Psoas muscle (tissue), 8 donors: ENCODE measurements at places on chromosomes 7 and 10. TPM values are rescaled to one million over a fixed set of nuclear protein-coding genes. Genes with fewer than 3 reads are reported as not detected.
A peak's percentile ranks its signal among the peaks of the same experiment; 100 is the strongest.

Gene TEX36
- total RNA-seq, result not detected

Gene CALU
- total RNA-seq, result 88.9 TPM

- H3K27me3 ChIP-seq, result no peaks in the 10 kb centered on the region
- peaks cover 57% of the 10 kb centered on the region for H3K4me1 ChIP-seq
- H3K27ac ChIP-seq, result peak overlapping the region; percentile 83
- H3K36me3 ChIP-seq, result no peaks in the 10 kb centered on the region
- DNase-seq, result peak; percentile 93
Measured at GRCh38 chr7:55100544-55101327, 81.9 kb downstream of the EGFR start.

GRCh38 chr10:100642295-100642994 is 102.9 kb upstream of the PAX2 start:
- H3K27ac ChIP-seq, result no peak overlapping the region
- no peaks in the 10 kb centered on the region for H3K36me3 ChIP-seq
- H3K27me3 ChIP-seq, result peaks cover 70% of the 10 kb centered on the region
- DNase-seq, result no peak
- H3K4me3 ChIP-seq, result no peak overlapping the region

- no peaks in the 10 kb centered on the region for H3K36me3 ChIP-seq
- H3K27ac ChIP-seq, result peak within 1 kb of the TSS; percentile 92
- peak within 1 kb of the TSS; percentile 94 for H3K4me3 ChIP-seq
- no peaks in the 10 kb centered on the region for H3K27me3 ChIP-seq
Measured at GRCh38 chr7:519484-520390, at the start of gene PDGFA. TSS of gene PDGFA (minus strand) at chr7:519846. CDS start at chr7:519001, 845 bp downstream.

DNA sequence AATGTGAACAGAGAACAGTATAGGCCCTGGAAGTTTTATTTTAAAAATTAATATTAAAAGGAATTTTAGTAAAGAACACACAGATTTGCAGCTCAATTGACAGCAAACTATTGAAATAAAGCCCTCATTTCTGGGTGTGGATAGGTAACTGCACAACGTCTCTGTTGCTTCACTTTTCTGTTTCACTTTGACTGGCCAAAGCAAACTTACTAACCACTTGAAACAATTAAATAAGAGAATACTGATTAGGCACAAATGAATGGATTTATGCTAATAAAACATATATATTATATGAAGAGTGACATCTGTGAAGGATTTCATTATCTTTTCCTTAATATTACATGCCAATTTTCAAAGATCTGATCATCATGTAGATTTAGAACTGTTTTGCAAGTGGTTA is 11.9 kb downstream of the ZNF804B start:
- H3K4me3 ChIP-seq, result no peak overlapping the region
- no peaks in the 10 kb centered on the region for H3K27me3 ChIP-seq
- H3K27ac ChIP-seq, result no peak overlapping the region
- H3K36me3 ChIP-seq, result no peaks in the 10 kb centered on the region

Gene FAM25C
- total RNA-seq, result not detected

- H3K4me3 ChIP-seq, result peak overlapping the region; percentile 56
- no peak for DNase-seq
- peaks cover 25% of the 10 kb centered on the region for H3K36me3 ChIP-seq
- H3K27me3 ChIP-seq, result no peaks in the 10 kb centered on the region
Measured at GRCh38 chr7:4738711-4739527, 36.5 kb upstream of the AP5Z1 start.

DNA sequence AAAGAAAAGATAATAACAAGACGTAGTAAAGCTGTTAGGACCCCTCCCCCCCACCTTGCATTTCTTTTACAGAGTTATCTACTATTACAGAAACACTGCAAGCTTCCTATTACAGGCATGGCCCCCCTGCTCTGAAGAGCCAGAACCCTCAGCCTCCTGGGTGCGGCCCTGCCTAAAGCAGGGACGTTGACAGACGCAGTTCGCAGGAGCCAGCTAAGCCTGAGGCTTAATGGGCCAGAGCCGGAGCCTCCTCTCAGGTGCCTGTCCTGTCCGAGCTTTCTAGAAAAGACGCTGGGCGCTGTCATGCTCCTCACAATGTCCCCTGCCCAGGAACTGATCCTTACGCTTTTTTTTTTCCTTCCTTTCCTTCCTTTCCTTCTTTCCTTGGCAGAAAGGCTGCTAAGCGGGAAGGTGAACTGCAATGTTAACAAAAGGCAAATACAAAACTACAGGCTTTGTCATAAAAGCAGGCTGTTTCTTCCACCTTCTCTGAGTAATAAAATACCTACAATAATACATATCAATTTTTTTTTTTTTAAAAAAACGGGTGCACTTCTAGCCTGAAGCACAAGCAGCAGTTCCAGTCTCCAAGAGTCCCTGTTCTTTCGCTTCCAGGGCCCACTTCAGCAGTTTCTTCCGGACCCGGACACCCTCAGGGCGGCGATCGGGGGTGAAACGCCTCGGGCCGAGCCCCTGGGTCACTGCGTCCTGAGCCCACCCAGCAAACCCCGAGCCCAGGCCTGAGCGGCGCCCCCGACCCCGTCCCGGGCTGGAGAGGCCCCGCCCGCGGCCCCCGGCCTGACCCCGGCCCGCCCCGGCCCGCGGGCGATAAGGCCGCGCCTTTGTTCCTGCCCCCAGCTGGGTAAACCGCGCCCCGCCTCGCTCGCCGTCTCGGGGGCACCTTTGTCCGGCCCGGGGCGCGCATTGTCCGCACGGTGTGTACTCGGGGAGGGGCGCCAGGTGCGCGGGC is 11.2 kb downstream of the MNX1 start:
- peaks cover 33% of the 10 kb centered on the region for H3K27me3 ChIP-seq
- H3K4me1 ChIP-seq, result peaks cover 20% of the 10 kb centered on the region
- no peak overlapping the region for H3K27ac ChIP-seq
- H3K36me3 ChIP-seq, result no peaks in the 10 kb centered on the region
- no peak for DNase-seq

- DNase-seq, result no peak
- no peaks in the 10 kb centered on the region for H3K27me3 ChIP-seq
- no peaks in the 10 kb centered on the region for H3K4me1 ChIP-seq
- no peak overlapping the region for H3K27ac ChIP-seq
- no peaks in the 10 kb centered on the region for H3K36me3 ChIP-seq
- no peak overlapping the region for H3K4me3 ChIP-seq
Measured at GRCh38 chr10:19505320-19506312, 310.6 kb upstream of the PLXDC2 start.
